ENCODE measurements at places on chromosomes 11 and 22.

- no peak for DNase-seq
These were observed 501.9 kb downstream of the BRD1 start for GRCh38 chr22:49325531-49326395.

DNA sequence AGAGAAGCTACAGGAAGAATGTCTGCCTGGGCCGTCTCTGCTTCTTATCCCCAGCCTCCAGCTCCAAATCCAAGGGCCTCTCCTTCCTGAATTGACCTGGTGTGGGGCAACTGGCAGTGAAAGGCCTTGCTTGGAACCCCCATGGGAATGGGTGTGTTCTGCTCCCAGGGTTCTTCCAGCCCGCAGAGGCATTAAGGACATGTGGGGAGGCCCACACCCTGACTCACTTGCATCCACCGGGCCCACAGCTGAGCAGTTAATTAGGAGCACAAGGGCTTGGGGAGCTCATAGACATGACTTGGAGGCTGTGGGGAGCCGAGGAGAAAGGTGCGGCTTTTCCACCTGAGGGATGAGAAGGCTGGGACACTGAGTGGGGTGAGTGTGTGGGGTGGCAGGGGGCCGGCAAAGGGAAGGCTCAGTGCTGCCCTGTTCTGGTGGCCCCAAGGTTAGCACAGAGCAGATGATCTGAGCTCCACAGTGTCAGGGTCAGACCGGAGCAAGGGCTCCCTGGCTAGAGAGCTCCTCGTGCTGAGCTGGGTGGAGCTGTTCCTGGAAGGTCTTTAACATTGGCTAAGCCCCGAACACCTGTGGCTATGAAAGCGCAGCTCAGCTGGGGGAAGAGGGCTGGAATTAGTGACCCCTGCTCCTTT, 64.5 kb upstream of the NECTIN1 start:
- DNase-seq, result no peak

GRCh38 chr11:133830931-133831907, 14.1 kb downstream of the SPATA19 start:
- DNase-seq, result no peak

DNA sequence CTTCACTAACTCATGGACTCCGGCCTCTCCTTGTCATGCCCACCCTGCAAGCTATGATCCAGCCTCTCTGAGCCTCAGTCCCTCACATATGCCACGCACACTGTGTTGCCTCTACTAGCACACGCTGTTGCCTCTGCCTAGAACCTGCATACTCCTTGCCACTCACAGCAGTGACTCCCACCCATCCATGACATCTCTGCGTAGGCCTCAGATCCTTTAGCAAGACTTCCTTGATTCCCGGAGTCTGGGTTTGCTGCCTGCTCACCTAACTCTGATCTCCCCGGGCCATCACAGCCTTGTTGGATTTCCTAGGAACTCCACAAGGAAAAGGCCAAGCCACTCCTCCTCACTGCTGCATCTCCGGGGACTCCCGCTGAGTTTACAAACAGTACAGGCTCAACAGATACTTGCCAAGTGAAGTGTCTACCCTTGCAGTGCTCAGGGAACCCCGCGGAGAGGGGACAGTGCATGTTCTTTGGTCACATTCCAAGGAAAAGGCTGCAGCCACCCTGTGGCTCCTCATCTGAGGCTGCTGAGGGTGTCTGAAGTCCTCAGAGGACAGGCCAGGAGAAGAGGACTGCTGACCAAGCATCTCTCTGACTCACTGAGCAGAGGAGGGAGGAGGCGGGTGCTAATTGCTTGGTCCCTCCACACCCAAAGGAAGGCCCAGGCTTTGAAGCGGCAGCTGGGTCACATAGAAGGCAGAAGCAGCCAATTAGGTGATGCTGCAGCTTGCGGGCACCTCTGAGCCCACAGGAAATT, 42.4 kb upstream of the NAV2 start:
- no peak for DNase-seq

DNA sequence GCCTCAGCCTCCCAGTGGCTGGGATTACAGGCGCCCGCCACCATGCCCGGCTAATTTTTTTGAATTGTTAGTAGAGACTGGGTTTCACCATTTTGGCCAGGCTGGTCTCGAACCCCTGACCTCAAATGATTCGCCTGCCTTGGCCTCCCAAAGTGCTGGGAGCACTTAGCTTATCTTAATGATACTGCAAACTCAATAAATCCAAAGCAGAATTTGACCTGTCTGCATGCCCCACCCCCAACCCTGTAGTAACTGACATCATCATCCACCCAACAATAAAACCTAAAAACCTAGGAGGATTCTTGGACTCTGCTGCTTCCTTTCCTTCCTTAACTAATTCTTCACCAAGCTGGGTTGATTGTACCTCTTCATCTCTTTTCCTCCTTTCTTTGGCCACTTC, 6.3 kb upstream of the ADSL start:
- DNase-seq, result no peak

DNA sequence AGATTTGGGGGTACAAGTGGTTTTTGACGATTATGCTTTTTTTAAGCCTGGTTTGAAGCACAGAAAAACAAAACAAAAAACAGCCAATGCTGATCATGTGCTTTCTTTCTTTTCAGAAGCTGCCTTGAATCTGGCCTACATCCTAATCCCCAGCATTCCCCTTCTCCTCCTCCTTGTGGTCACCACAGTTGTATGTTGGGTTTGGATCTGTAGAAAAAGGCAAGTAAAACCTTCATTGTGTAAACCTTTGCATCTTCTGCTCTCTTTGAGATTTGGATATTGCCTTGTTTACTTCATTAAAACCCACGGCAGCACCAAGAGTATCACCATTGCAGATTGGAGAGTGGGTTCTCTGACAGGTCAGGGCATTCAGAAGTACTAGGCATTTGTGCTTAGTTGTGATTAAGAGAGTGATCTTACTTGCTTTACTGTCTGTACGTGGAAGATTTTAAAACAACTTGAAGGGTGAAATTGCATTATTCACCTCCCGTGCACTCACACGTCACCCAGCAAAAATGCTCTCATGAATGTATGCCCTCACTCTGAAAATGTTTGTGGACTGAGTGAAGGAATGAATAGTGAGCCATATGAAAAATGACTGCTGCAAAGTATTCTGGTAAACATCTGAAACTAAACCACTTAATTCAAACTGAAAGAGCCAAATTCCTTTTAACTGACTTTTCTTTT, 17.0 kb downstream of the LAYN start:
- no peak for DNase-seq

GRCh38 chr22:47599753-47600152, 837.3 kb downstream of the TBC1D22A start:
- DNase-seq, result no peak

GRCh38 chr11:27718863-27719545, 18.7 kb upstream of the BDNF start:
- DNase-seq, result no peak
